ENCODE measurements at places on chromosomes 11 and 22.

- peak; percentile 1 for DNase-seq
Observed at GRCh38 chr11:92556431-92556830, 331.8 kb downstream of the FAT3 start.

DNA sequence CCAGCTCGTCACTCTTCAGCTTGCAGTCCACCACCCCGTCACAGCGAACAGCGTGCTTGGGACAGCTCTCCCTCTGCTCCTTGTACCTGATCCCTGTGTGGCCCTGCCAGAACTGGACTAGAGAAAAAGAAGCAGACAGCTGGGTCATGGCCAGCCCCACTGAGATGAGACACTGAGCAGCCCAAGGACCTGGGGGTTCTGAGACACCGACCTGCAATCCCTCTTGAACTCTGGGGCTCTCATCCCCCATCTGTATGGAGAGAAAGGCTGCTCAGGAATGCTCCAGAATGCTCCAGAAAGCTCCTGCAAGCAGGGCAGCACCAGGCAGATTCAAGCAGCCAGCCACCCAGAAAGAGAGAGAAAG, 14.8 kb downstream of the TMPRSS13 start:
- DNase-seq: no peak

- DNase-seq: no peak
Observed at GRCh38 chr11:64866173-64866491, 12.3 kb downstream of the EHD1 start.

DNA sequence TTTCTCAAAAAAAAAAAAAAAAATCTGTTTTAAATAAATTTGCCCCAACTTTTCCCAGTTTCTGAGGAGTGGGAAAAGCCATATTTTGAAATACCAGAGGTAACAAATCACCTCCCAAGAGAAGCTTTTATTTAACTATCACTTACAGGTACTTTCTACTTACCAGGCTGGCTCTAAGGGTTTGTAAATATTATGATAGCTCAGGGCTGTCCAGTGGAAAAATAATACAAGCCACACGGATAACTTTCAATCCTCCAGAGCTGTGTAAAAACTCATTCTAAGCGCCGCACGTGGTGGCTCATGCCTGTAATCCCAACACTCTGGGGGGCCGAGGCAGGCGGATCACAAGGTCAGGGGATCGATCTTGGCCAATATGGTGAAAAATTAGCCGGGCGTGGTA, 5.6 kb upstream of the SEC14L4 start:
- DNase-seq: no peak

GRCh38 chr11:72370201-72370600, 64.1 kb downstream of the CLPB start:
- no peak for DNase-seq

GRCh38 chr11:68002575-68002937, 1.3 kb downstream of the UNC93B1 start:
- DNase-seq: no peak

DNA sequence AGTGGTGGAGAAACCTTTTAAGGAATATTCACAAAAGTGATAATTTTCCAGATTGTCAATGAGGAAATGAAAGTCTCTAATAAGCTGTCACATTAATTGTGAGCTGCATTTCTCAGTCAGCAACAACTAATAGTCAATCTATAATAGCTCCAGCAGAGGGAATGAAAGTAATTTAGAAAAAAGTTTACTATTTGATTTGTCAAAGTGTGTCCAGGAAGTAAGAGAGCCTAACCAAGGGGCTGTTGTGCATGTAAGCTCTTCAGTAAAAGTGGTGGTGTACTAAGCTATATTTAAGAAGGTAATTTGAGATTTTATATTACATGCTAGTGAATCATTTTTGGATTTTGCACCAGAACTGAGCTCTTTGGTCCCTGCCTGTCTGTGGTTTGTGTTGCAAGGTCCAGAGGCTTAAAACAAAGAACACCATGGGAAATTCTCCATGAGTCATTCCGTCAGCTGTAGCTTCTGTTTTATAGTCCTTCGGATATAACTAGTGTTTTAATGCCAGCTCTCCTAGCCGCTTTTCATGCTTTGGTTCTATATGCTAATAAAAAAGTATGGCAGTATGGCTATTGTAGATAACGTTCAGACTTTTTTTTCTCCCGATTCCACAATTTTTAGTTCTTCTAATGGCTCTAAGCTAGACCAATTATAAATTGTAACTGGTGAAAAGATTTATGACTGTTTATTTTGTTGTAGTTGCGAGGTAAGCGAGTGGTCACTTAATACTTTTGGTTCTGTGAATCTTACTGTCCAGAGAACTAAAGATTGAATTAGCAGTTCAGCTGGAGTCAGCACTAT, 64.6 kb downstream of the ARHGEF12 start:
- peak; percentile 91 for DNase-seq

- DNase-seq: no peak
Observed at GRCh38 chr22:25281675-25282345, 62.4 kb downstream of the CRYBB2 start.

DNA sequence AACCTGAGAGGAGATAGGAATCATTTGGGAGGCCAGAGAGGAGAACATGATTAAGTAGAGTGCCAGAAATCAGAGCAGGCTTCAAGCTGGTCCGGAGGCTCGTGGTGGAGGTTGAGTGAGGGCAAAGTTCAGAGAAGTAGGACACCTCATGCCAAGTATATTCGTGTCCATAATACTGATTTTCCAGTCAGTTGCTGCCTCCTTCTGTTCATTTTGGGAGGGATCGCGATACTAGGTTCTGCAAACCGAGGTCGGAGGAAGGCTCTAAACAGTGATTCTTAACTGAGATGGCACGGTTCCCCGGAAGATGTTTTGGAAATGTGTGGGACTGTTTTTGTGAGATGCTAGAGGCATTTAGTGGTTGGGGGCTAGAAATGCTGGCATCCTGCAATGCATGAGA, 13.6 kb upstream of the CD3E start:
- peak; percentile 78 for DNase-seq

DNA sequence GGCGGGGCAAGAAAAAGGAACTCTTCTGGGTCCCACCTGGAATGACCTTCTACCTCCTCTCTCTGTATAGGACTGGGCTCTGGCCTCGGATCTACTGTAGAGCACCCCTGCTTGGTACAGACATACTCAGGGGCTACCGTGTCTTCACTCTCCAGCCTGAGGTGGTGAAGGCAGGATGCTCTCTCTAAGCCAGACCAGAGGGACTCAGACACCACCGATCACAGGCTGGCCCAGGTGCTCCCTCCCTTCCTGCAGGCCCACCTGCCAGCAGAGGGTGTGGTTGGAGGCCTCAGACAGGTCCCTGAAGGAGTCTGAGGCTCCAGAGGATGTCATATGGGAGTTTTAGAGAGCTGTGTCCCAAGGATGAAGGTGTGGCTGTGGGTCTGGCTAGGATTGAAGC, 4.1 kb downstream of the NHERF4 start:
- no peak for DNase-seq

DNA sequence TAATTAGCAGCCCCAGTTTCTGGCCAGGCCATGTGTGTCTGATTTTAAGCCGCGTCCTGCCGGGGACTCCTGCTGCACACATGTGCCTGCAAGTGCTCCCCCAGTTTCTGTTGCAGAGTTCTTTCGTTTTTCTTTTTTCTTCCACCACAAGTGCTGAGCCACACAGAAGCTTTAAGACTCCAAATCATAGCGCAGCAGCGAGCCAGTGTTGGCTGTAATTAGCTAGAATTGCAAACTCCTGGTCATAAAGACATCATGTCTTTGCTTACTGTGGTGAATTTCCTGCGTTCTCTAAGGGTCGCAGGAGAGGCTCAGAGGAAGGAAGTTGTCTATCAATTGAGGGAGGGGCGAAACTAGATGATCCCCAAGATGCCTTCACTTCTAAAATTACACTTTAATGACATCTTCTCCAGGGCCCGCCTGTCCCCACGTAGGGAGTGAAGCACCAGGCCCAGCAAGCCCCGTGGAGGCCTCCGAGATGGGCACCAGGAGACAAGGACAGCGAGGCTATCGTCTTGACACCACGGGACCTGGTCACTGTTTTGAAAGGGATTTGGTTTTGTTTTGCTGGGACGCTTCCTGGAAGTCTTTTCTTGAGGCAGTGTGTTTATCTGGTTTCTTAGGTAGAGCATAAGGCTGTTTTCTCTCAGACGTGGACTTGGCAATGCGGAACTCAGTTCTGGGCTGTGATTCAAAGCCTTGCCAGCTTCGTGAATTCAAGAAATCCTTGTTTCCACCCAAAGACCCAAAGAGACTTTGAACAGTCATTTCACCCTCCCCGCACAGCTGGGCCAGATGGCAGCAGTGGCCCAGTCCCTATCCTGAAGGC, 71.8 kb downstream of the UBASH3B start:
- DNase-seq: peak; percentile 48

GRCh38 chr11:115610908-115611307, 106.7 kb upstream of the CADM1 start:
- no peak for DNase-seq

- no peak for DNase-seq
Observed at GRCh38 chr11:2317354-2318050, 15.7 kb downstream of the TSPAN32 start.

DNA sequence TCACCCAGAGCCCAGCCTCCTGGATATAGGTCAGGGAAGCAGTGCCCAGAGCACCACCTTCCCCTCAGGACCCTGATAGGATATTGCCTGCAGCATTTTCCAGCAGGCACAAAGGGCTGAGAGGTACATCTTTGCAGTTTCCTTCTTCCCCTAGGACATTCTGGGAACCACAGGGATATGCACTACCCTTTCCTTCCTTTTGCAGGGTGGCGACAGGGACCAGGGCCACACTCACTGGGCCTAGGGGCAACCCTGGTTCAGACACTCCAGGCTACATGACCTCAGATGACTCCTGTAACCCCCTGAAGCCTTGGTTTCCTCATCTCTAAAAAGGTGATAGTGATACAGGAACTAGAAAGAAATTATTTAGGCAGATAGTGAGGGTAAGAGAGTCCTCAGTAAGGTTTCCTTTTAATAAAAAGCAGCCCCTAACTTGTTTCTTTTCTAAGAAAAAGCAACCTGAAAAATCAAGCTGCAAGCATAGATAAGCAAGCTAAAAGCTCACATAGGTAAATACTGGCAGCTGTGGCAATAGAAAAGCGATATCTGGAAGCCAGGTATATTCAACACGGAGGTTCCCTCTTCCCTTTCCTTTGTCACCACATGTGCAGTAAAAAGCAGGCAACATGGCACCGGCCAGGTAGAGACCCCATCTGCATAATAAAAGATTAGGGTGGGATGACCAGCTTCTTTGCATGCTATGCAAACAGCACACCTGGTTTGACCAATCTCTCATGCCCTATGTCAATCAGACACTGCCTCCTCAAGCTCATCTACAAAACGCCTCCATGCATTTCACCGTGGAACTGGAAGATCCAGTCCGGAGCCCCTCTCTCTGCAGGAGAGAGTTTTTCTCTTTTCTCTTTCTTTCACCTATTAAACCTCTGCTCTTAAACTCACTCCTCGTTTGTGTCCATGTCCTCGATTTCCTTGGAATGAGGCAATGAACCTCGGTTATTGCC, 13.2 kb upstream of the MRGPRX2 start:
- DNase-seq: no peak

DNA sequence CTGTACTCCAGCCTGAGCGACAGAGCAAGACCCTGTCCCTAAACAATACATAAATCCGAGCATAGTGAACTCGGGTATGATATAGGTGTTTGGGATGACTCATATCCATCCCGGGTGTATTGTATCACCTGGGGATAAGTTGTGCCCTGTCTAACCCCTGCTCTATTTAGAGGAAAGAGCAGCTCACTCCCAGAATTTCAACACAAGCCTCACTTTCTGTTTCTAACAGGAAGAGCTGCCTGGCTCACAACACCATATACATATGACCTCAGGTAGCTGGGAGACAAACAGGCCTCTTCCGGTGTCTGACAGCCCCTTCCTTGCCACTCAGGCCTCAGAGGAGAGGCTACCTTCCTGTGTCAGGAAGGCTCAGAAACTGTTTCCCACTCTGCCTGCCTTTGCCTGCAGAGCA, 9.9 kb upstream of the MICALL1 start:
- peak; percentile 65 for DNase-seq

GRCh38 chr11:41609511-41609910, 150.1 kb upstream of the LRRC4C start:
- no peak for DNase-seq

- peak; percentile 38 for DNase-seq
Observed at GRCh38 chr22:46681010-46681409, 57.0 kb downstream of the CERK start.

DNA sequence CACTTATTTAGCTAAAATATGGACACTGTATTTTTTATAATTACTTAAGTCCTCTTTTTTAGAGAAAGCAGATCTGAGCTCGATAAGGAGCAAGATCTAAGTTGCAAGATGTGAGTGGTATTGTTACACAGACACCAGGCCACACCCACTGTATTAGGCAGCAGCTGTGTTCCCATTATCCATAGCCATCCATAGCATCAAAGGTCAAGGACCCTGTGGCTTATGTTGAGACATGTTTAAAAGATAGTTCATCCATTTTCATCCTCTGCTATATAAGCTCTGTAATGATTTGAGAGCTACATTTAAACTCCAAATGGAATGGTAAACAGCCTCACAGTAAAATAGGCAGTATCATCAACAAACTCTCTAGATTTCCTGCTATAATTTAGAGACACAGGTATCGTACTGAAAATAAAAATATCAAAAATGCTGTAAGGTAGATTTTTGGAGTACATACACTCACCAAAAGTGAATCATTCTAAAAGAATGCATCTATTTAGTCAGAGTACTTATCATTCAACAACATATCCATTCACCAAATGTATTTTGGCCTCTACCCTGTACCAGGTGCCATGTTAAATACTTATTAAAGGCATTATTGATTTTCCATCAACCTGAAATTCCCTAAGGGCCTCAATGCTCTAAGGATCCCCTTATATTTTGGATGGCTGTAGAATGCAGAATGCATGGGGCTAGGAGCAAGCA, 574.0 kb downstream of the LRRC4C start:
- DNase-seq: no peak

DNA sequence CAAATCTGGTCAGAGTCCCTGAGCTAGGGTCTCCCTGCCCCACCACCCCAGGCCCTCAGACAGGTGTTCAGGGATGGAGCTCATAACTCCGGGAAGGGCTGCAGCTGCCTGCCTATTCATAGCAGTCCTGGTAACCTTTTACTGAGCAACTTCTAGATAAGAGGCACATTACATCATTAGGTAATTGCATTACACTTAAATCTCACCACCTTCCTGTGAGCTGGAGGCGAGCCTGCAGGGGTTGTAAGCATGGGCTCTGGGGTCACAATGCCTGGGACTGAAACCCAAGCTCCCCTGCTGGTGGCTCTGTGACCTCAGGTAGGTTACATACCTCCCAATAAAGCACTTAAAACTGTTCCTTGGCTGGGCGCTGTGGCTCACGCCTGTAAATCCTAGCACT, 22.5 kb downstream of the TP53I11 start:
- DNase-seq: no peak

DNA sequence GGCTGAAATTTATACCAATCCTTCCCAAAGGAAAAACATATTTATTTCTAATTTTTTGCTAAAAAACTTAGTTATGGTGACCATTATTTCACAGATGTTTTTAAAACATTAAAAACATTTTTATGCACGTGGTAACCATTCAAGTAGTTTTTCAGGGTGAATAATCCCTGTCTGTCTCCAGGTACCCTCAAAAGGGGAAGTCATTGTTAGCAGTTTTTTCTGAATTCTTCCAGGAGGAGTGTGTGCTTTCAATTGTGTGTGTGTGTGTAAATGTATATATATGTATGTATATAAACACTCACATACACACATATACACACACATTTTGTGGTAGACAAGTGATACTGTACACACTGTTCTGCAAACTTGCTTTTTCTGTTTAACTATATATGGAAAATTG, 43.9 kb downstream of the MIAT start:
- no peak for DNase-seq
